Stimulated activated CD8-positive, alpha-beta memory T cell treated with anti-CD3 and anti-CD28 coated beads, Interleukin-15, amount 100 ng/mL, for 4 hours (primary cell): ENCODE measurements at places on chromosomes 7 and 10.

GRCh38 chr7:43164757-43165156 is 52.3 kb downstream of the HECW1 start:
- no peak for DNase-seq

- DNase-seq, result no peak
Measured at GRCh38 chr7:100612730-100613390, 520 bp downstream of the MOSPD3 start.

- no peak for DNase-seq
Measured at GRCh38 chr7:43484678-43485395, 98.1 kb upstream of the STK17A start.

DNA sequence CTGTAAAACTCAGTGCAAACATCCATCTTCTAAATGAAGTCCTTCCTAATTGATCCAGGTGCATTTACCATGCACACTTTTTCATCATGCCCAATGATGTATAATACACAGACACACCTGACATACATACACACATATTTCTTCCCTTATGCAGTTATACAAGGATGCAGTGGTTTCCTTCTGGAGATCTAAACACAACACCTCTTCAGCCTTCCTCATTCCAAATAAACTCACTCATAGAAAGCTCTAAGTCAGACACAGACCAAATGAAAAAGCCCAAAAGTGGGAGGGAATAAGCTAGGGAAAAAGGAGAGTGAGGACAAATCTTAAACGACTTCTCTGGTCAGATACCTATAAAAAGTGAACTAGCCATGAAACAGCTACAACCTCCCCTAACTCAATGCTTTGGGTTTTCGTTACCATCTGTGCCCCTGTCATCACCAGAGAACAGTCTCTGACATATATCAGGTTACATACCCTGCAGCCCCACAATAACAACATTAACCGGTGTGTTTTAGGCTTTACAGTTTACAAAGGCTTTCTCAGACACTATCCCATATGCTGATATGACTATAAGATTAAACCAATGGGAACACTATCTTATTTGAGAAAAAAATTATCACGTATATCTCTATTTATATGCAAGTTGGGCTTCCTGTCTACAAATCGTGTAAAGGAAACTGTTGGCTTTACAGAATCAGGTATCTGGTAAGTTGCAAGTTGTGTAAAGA is 675.2 kb downstream of the PHTF2 start:
- no peak for DNase-seq

GRCh38 chr10:101050208-101051069 is 11.3 kb upstream of the KAZALD1 start:
- no peak for DNase-seq

GRCh38 chr7:41275255-41275654 is 427.6 kb downstream of the INHBA start:
- DNase-seq, result no peak

GRCh38 chr10:80284522-80284921 is 4.9 kb downstream of the MAT1A start:
- DNase-seq, result no peak

- DNase-seq, result no peak
Measured at GRCh38 chr7:41222746-41223145, 480.1 kb downstream of the INHBA start.

DNA sequence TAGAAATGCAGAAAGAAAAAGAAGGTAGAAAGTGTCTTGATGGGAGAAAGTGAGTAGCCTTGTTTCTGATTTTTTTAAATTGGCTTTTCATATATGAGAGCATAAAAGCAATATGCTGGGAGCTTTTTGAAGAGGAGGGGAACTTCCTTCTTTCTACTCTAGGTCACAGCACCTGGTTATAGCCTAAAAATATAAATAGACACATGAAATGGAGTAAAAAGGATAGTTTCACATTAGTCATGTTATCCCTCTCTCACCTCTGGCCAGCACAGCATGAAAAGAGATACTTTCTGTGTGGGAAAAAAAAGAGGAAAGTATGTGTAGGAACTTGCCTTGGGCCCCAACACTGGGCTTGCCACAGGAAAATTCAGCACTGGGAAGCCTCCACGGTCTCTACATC is 292.2 kb upstream of the ZWINT start:
- DNase-seq, result no peak

- no peak for DNase-seq
Measured at GRCh38 chr7:50703654-50704053, 79.0 kb downstream of the GRB10 start.

- DNase-seq, result no peak
Measured at GRCh38 chr7:159128767-159129166, 15.9 kb downstream of the VIPR2 start.

DNA sequence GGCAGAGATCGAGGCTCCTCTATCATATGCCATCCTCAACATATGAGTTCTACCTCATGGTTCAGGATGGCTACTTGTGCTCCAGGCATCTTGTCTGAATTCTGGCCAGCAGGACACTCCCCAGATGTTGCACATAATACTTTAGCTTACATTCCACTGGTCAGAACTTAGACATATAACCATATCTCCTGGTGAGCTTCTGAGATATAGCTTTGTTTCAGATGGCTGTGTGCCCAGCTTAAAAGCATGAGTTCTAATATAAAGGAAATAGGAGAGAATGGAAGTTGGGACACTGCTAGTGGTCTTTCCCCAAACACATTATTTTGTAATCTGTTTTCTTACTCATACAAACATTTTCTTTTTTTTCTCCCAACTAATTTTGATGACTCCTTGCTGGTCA is 50.8 kb upstream of the IFRD1 start:
- no peak for DNase-seq

DNA sequence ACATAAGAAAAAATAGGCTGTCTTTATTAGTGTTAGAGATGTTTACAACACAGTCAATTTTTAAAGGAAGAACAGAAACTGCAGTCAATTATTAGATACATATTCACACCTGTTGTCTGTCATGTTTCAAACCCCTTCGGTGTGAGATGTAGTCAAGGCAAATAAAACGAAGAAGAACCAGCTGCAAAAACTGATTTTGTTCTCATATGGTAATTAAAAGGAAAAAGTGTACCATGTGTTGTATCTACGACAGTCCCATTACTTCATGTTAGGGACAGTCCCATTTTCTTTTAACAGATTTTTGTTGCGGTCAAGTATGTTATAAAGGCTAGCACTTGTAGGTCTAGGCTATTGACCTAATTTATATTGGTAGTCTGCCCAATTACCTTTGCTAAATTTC is 149.4 kb downstream of the LRRN3 start:
- DNase-seq, result no peak

GRCh38 chr7:138295049-138295637 is 164.9 kb upstream of the TRIM24 start:
- no peak for DNase-seq

DNA sequence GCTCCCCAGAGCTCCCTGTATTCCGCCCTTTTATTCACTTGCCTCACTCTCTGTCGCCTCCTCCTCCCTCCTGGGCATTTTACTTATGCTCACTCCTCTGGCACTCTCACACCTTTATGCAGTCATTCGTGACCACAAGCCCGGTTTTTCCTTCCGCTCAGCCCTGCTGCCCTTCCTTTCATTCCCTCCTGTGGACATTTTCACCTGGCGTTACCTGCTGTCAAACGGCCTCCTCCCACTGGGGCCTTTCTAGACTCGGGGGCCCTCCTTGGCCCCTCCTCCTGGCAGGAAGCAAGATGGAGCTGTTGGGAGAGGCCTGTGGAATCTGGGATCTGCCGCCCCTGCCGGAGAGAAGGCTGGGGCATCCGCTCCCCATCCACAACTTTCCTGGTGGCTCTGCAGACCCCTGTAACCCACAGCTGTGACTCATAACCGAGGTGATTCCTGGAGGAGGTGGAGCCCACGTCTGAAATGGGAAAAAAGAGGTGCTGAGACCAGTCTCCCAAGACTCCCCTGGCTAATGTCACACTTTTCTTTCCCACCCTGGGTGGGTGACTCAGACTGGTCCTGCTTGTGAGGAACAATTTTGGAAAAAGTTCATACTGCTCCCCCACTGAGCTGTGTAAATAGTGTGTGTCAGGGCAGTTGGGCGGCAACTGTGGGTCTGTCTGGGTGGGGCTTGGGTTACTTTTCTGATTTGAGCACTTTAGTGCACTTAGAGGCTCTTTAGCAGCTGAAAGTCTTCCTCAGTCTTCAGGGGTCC is 1.2 kb downstream of the VCL start:
- DNase-seq, result peak; percentile 2

- DNase-seq, result no peak
Measured at GRCh38 chr10:51981731-51982130, 282.3 kb upstream of the CSTF2T start.

GRCh38 chr10:51800725-51801424 is 101.5 kb upstream of the CSTF2T start:
- no peak for DNase-seq

GRCh38 chr7:907158-907980 is 31.0 kb downstream of the GET4 start:
- DNase-seq, result no peak

GRCh38 chr7:49523870-49524269 is 249.6 kb upstream of the VWC2 start:
- DNase-seq, result no peak

GRCh38 chr7:148699024-148699781 is 500 bp downstream of the CUL1 start:
- DNase-seq, result peak; percentile 23

DNA sequence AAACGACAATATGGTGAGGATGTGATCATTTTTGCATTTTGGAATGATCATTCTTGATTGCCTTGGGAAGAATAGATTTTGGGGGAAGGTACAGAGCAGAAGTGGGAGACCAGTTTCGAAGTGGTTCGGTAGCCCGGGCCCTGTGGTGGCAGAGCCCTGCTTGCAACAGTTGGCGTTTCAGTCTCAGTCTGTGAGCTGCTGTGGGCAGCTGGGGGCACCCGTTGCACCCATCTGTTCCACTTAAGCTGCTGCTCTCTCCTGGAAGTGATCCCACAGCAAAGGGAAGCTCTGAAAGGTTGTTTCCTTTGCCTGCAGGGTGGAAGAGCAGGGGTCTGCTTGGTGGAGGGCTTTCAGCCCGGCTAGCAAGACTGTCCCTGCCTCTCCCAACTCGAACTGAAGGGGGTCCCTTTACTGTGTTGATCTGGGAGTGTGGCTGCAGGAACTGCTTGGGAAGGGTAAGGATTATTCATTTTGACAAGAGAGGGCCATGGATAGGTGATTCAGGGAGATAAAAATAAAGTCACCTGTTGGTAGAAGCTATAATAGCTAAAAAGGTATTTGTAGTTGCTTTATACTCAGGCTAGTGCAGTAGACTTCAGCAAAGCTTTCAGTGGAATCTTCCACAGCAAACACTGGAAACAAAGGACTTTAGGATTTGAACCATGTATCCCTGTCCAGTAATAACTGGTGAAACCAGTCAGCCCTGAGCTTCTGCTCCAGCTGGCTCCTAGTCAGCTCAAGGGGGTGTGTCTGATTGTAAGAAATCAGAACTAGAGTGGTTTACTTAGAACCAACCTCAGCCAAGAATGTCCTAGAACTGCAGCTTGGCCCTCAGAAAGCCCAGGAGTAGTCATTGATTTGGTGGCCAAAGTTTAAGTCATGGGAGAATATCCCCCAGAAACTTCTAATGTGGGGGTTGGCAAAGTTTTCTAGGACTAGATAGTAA is 53.1 kb upstream of the PDCD4 start:
- no peak for DNase-seq

DNA sequence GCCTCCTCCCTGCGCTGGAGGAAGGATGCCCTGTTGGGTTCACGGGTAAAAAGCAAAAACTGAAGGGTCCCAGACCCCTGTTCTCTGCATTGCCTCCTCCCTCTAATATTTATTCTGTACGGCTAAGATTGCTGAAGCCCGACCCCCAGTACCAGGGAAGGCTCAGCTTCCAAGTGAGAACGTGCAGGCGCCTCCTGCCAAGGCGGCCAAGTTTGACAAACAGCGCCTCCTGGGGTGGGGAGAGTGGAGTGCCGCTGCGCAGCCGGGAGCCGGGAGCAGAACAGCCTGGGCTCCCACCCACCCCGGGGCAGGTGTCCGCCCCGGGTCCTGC is 4.7 kb upstream of the EBF3 start:
- DNase-seq, result no peak

DNA sequence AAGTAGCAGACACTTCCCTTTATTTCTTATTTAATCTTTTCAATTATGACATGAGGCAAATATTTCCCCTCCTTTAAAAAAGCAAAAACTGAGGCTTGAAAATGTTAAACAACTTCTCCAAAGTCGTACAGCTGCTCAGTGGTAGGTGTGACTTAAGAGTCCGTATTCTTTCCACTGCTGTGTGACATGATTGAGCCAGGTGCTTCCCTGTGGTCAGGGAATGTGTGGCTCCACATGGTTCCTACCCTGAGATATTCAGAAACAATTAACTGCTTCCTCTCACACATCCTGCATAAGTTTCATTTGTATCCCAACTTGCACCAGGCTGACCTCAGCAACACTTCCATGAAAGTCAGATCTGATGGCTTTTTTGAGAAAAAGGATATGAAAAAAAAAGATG is 13.6 kb downstream of the OPALIN start:
- DNase-seq, result no peak

DNA sequence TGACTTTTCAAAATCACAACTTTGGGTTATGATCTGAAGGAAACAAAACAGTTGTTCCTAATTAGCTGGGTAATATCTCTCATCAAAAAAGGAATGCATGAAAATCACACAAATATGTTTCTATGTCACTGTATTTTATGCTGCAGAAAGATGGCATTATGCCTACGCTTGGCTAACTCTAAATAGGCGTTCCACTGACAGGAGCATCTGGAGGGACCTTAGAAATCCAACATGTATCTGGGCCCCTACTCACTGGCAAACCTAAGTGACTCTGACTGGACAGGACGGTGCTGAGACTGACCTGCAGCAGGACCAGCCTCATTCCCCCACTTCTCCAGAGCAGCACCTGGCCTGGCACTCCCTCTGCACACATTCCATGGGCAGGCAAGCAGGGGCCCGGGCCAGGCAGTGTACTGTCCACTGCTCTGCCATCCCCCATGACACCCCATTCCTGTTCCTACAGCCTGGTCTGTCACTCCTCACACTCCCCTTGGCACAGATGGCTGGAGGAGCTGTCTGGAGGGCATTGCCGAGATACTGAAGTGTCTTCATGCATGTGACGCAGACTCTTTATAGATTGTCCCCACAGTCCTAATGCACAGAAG is 2.6 kb upstream of the MYL7 start:
- DNase-seq, result no peak

DNA sequence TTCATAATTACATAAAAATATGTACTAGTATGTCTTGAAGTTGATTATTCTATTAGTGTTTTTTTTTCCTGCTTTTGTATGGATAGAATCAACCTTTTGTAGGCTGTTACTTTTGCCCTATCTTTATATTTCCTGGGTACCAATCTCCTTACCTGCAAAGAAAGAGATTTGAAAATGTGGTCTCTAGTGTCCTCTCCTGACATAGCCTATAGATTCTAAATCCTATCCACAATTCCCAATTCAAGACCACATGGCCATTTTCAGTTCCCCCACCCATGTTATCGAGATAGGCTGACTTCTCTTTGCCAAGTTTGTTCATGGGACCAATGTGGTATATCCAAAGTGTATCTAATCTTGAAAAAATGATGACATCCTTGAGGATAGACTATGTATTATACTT is 269.4 kb upstream of the SEMA3D start:
- DNase-seq, result no peak

GRCh38 chr7:109003742-109004141 is 434.1 kb downstream of the DNAJB9 start:
- no peak for DNase-seq
